ENCODE measurements at places on chromosomes 5 and 9.
A peak's percentile ranks its signal among the peaks of the same experiment; 100 is the strongest.

DNA sequence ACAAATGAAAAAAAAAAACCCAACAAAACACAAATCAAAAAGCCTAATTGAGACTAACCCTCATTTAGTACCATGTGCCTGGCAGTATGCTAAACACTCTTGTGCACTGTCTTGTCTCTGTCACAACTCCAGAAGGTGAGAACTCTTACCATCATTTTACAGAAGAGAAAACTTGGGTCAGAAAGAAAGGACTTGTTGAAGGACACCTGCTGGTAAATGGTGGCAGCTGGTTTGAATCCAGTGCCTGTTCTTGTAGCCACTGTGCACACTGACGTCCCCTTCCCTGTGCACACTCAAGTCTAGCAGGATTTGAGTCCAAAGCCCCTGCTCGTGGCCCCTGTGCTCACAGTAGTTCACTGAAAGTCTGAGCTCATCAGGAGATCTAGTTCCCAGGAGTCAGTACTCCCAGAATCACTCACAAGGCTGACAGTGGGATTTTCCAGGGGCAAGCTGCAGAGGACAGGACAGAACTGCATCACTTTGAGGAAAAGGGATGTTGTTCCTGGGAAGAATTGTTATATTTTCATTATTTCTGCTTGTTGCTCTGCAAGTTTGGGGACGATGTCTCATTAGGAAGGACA, 43.0 kb upstream of the HSD17B4 start:
- H3K27me3 ChIP-seq: no peaks in the 10 kb centered on the region
- no peak for DNase-seq
- peak overlapping the region; percentile 46 for H3K27ac ChIP-seq
- no peaks in the 10 kb centered on the region for H3K36me3 ChIP-seq
- no peak overlapping the region for H3K4me3 ChIP-seq

DNA sequence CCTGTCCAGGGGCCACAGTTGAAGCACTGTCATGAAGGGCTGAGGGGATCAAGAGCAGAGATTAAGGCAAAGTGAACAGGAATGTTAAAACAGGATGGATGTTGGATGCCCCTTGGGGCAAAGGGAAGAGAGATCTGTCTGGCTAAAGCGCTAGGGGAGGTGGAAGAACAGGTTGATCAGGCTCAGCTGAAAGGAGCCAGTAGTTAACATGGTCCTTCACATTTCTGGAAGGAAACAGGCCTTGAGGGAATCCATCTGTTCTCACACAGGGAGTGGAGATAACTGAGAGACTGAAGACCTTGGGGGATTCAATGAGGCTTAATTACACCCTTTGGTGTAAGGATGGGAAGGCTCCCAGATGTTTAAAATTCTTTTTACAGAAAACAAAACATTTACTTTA, 5.8 kb downstream of the HAPLN1 start:
- H3K4me3 ChIP-seq: no peak overlapping the region
- no peak for DNase-seq
- no peaks in the 10 kb centered on the region for H3K4me1 ChIP-seq
- H3K27ac ChIP-seq: no peak overlapping the region

GRCh38 chr9:1726993-1727759, 288.0 kb upstream of the SMARCA2 start:
- no peak overlapping the region for H3K4me3 ChIP-seq
- H3K27ac ChIP-seq: no peak overlapping the region
- DNase-seq: no peak
- H3K27me3 ChIP-seq: peaks cover 14% of the 10 kb centered on the region
- no peaks in the 10 kb centered on the region for H3K36me3 ChIP-seq

DNA sequence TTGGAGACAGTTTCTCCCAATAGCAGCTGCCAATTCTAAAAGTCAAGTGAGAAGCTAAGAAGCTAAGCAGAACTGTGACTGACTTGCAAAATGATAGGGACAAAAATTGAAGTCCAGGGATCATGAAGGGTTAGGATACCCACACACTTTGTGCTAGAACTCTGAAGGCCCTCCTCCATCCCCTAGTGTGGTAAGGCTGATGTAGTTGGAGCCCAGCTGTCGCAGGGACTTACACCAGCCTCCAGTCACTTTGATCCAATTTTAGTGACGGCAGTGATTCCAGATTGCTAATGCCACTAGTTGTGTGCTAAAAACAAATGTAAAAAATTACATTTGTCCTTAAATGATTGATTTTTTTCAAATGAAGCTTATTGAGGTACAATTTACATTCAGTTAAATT, 742.7 kb upstream of the ZNF608 start:
- H3K4me3 ChIP-seq: no peak overlapping the region
- DNase-seq: no peak
- no peaks in the 10 kb centered on the region for H3K36me3 ChIP-seq
- H3K4me1 ChIP-seq: no peaks in the 10 kb centered on the region

DNA sequence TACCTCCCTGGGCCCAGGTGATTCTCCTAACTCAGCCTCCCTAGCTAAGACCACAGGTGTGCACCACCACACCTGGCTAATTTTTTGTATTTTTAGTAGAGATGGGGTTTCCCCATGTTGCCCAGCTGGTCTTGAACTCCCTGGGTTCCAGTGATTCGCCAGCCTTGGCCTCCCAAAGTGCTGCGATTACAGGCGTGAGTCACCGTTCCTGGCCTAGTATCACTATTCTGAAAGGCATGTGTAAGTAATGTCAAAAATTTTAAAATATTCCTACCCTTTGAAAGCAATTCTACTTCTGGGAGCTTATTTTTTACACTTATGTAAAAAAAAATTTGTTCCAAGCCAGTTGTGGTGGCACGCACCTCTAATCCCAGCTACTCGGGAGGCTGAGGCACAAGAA, 27.1 kb upstream of the TLE1 start:
- H3K27ac ChIP-seq: no peak overlapping the region
- H3K4me3 ChIP-seq: no peak overlapping the region
- DNase-seq: no peak
- no peaks in the 10 kb centered on the region for H3K36me3 ChIP-seq
- H3K27me3 ChIP-seq: no peaks in the 10 kb centered on the region

GRCh38 chr5:128782446-128782845, 182.8 kb upstream of the SLC27A6 start:
- H3K27me3 ChIP-seq: no peaks in the 10 kb centered on the region
- no peak for DNase-seq
- no peak overlapping the region for H3K27ac ChIP-seq

DNA sequence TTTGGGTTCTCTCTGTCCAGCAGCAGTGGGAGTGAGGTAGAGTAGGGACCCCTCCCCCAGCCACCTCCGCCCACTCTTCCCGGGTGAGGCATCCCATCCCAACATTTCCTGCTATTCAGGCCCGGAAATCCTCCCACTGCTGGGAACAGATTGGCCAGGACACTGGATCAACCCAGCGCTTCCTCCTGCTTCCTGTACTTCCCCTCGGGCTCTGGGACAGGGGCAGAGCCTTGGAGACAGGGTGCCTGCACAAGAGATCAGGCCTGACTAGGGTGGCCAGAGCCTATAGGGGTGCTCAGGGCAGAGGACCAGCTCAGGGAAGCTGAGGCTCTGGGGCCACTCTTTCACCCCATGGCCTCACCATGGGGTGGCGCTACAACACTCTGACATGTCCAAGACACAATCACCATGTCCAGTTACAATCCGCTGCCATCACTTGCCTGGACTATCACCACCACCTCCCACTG, 14.5 kb downstream of the SH2D3C start:
- no peaks in the 10 kb centered on the region for H3K27me3 ChIP-seq
- H3K4me1 ChIP-seq: peaks cover 62% of the 10 kb centered on the region
- peaks cover 45% of the 10 kb centered on the region for H3K36me3 ChIP-seq
- DNase-seq: peak; percentile 58
- H3K4me3 ChIP-seq: no peak overlapping the region

- DNase-seq: no peak
- H3K27ac ChIP-seq: no peak overlapping the region
- peaks cover 36% of the 10 kb centered on the region for H3K4me1 ChIP-seq
- peaks cover 16% of the 10 kb centered on the region for H3K36me3 ChIP-seq
- H3K27me3 ChIP-seq: no peaks in the 10 kb centered on the region
Observed at GRCh38 chr5:94081088-94081487, 339.7 kb upstream of the POU5F2 start.

- H3K27ac ChIP-seq: no peak overlapping the region
- H3K4me1 ChIP-seq: no peaks in the 10 kb centered on the region
Observed at GRCh38 chr9:98658951-98659351, 49.8 kb downstream of the GABBR2 start.

- peaks cover 3% of the 10 kb centered on the region for H3K4me1 ChIP-seq
- no peak for DNase-seq
- H3K27ac ChIP-seq: no peak overlapping the region
- no peaks in the 10 kb centered on the region for H3K36me3 ChIP-seq
Observed at GRCh38 chr5:1542781-1543180, 19.0 kb upstream of the LPCAT1 start.

DNA sequence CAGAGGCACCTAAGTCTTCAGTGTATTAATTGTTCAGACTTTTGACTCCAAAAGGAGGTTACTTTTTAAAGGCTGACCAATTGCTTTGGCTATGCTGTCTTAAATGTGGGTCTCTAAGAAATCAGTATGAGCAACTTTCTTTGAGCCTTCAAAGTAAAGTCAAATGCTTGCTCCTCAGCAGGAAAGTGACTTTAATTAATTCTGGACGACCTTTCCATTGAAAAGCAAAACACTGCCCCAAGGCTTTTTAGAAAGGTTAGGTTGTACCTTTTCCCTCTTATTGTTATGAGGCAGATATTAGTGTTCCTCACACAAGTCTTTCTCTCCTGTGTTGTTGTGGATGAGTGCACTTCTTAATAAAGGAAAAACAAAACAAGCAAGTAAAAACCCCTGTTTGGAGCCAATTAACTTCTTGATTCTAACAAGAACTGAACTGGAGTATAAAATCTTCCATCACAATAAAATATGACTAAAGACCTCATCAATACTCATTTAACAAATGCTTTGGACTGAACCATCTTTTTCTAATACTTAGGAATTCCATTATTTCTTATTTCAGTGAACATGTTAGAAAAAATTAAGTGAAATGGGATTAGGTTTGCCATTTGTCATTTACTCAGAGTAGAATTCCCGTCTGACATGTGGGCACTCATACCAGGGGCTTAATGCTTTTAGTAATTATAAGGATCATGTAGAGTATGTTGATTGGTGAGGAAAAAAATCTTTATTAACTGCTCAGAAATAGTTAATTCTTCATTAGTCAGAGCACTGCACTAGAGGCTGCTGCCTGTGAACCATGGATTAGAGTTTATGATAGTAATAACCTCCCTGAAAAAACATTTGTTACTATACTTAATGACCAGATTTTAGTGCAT, 159.1 kb upstream of the ZNF608 start:
- H3K27ac ChIP-seq: no peak overlapping the region
- peaks cover 14% of the 10 kb centered on the region for H3K4me1 ChIP-seq
- peaks cover 2% of the 10 kb centered on the region for H3K27me3 ChIP-seq
- DNase-seq: no peak
- H3K36me3 ChIP-seq: no peaks in the 10 kb centered on the region

- no peak overlapping the region for H3K27ac ChIP-seq
- peaks cover 16% of the 10 kb centered on the region for H3K27me3 ChIP-seq
- H3K4me3 ChIP-seq: no peak overlapping the region
- DNase-seq: no peak
Observed at GRCh38 chr5:59272809-59273427, 620.6 kb downstream of the PDE4D start.

GRCh38 chr5:174694611-174695010, 29.8 kb upstream of the MSX2 start:
- peaks cover 4% of the 10 kb centered on the region for H3K4me1 ChIP-seq
- no peak overlapping the region for H3K4me3 ChIP-seq
- no peak for DNase-seq
- H3K36me3 ChIP-seq: no peaks in the 10 kb centered on the region

DNA sequence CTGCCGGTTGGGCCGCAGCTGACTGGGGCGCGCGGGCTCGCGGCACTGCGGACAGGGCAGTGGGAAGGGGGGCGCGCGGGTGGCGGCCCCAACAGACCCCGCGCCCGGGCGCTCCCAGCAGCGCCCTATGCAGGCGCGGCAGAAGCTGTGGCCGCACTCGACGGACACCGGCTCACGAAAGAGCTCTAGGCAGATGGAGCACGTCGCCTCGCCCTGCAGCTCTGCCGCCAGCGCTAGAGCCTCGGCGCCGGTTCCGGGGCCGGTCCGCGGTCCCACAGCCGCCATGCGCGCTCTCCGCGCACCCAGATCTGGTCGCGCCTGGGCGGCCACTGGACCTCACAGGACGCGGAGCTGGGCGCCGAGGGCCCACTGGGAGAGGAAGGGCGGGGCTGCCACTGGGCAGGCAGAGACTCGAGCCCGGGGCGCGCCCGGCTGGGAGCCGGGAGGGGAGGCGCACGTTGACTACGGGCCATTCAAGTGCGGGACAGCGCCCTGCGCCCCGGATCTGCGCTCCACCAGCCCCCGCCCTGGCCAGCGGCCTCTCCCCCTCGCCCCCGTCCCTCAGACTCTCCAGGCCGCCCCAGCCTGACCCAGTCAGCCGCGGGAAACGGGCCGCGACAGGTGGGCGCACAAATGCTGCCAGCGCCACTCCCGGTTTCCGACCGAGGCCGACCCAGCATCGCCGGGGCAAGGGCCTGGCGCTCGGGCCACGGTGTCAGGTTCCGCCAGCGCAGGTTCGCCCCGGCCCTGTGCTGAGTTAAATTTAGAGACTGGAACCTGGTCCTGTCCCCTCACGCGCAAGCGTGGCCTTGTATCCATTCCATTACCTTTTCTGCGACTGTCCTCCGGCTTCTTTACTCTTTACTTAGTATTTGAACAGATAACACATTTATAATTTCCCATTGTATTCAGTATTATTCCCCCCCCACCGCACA, at the start of gene TRIM7:
Gene TRIM7, minus strand, starts transcription at position 371 of the 935 bp plus-strand sequence. Its CDS starts 86 bp downstream, at position 285.
- H3K4me3 ChIP-seq: peak within 1 kb of the TSS; percentile 84
- peaks cover 34% of the 10 kb centered on the region for H3K4me1 ChIP-seq
- H3K27me3 ChIP-seq: peaks cover 32% of the 10 kb centered on the region
- H3K36me3 ChIP-seq: peaks cover 4% of the 10 kb centered on the region
- H3K27ac ChIP-seq: peak within 1 kb of the TSS; percentile 95

DNA sequence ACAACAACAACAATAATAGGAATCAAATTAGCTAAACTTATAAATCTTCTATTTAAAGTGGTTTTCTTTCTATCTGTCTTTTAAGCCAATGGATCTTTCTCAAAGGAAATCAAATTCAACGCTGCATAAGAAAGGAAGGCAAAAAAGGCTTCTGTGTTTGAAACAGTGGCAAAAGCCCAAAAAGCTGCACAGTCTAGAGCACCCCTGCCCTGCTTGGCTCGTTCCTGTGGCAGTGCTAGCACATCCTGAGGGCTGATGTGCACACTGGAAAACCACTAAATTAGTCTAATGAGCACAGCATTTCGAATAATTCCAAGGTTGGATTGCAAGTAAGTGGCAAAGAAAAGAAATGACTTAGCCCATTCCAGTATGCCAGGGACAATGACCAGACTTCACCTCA, 80.7 kb downstream of the AP3B1 start:
- H3K36me3 ChIP-seq: peaks cover 49% of the 10 kb centered on the region
- no peaks in the 10 kb centered on the region for H3K27me3 ChIP-seq
- H3K4me3 ChIP-seq: no peak overlapping the region
- DNase-seq: no peak
- no peaks in the 10 kb centered on the region for H3K4me1 ChIP-seq
